Occipital lobe (tissue), 3 donors: ENCODE measurements at places on chromosomes 6 and 20. TPM values are rescaled to one million over a fixed set of nuclear protein-coding genes. Genes with fewer than 3 reads are reported as not detected.

The ZNF133 gene
- 35.4 TPM for total RNA-seq

The LST1 gene
- 0.94 TPM for total RNA-seq

The RHAG gene
- total RNA-seq = not detected

The HAO1 gene
- not detected for total RNA-seq

The EIF2S2 gene
- 43.8 TPM for total RNA-seq

The RPS6KA2 gene
- 18.4 TPM for total RNA-seq

The STX11 gene
- total RNA-seq = 0.78 TPM

- DNase-seq = no peak
Measured at GRCh38 chr20:45017857-45018256, 51.5 kb downstream of the STK4 start.

DNA sequence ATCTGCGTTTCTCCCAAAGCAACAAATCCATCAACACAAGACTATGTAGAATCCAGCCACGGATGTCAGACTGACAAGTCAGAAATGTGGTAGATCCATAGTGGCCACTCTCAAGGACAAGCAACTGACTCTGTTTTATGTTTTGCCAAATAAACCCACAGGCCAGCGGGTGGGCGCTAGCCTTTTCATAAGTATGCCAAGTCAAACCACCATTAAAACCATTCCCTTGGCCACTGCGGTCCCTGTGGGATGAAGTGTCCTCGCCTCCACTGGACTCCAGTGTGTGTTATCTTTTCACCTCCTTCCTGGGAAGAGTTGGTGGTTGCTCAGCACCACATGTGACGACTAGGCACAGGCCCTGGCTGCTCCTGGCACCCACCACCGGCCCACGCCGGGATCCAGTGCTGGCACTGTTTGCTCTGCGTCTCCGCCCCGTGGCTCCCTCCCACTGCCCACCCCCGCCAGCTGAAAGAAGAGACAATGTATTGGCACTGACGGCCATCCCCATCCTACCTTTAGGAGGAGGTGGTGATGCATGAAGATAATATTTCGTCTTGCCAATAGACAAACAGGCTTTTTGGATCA, 103.4 kb downstream of the FOXC1 start:
- DNase-seq = no peak

DNA sequence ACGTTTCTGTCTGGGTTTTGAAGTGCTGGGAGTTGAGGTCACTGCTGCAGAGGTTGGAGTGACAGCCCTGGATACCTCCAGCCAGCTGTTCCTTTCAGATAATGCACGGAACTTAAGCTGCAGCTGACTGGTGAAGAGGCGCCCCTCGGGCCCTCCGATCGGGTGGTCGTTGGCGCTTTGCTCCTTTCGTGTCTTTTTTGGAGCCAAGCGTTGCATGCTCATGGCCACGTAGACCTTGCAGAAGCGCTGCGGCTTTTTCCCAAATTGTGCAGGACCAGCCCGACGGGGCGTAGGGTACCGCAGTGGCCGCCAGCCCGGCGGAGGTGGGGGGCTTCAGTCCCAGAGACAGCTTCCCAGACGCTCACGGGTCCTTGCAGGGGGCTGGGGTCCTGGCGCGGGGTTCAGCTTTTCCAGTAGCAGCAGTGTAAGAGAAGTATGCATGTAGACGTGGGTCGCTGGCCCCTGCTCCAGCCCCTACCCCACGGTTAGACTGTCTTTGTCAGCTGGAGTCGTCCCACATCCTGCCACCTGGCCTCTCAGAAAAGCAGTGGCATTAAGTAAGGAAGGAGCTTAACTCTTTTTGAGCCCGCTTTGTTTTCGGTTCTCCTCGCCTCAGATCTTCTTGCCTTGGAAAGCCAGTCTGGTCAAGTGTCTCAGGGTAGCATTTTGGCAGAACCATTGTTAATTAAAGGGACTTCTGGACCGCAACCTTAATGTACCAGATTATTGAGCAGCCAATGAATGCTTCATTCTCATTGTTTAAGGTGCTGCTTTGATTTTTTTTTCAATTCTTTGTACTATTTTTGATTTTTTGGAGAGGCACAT, 838 bp downstream of the TNFAIP3 start:
- no peak for DNase-seq

GRCh38 chr20:18144541-18145099, 7.0 kb downstream of the KAT14 start:
- no peak for DNase-seq

DNA sequence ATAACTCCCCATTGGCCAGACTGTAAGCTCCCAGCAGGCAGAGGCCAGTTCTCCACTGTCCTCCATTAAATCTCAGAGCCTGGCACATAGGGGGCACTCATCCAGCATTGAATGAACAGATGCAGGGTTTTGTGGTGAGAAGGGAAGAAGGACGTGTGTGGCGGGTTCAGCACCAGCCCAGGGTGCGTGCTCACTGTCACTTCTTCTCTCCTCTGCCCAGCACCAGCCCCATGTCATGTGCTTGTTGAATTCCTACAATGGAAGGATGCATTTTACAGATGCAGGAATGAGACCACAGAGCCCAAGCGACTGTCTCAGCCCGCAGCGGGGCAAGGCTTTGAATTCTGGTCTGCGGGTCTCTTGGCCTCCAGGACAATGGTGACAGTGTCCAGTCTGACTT, 149.9 kb downstream of the CEBPB start:
- DNase-seq = no peak

DNA sequence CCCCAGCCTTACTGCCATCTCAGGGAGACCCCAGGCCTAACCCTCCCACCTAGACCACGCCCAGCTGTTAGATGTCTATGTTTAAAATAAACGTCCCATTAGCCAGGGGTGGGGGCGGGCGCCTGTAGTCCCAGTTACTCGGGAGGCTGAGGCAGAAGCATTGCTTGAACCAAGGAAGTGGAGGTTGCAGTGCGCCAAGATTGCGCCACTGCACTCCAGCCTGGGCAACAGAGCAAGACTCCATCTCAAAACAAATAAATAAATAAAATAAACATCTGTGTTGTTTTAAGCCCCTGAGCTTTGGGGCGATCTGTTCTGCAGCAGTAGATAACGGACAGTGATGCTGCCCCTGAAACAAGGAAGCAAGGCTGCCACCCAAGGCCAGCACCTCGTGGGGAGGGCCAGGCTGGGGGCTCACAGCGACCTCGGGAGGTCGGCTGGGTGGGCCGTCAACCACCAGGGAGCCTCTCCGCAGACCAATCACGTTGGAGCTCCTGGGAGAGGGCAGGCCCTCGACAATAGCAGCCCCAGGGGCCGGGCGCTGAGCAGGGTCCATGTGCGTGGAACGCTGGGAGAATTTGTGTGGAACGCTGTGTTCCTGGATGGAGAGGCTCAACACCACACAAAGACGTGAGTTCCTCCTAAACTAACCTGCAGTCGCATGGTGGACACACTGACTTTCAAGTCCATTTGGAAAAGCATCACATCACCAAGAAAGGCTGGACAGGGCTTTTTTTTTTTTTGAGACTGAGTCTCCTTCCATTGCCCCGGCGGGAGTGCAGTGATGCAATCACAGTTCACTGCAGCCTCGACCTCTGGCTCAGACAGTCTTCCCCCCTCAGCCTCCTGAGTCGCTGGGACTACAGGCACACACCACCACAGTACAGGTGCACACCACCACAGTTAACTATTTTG, 1.0 kb upstream of the HELZ2 start:
- DNase-seq = no peak

DNA sequence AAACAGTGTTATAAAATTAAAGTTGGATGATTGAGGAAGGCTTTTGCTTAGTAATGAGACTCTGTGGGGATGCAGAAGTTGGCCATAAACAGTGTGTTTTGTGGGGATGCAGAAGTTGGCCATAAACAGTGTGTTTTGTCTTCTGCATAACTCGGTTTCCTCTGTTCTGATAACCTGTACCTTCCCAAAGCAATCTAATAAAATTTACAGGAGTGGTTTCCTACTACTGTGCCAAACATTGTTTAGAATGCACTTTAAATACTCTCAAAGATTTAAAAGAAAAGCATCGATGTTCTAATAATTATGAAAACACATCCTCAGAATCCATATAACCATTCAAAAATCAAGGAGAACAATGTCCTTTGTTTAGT, 36.9 kb upstream of the SIRT5 start:
- no peak for DNase-seq

- DNase-seq = no peak
Measured at GRCh38 chr20:38859070-38859690, 53.7 kb downstream of the PPP1R16B start.

DNA sequence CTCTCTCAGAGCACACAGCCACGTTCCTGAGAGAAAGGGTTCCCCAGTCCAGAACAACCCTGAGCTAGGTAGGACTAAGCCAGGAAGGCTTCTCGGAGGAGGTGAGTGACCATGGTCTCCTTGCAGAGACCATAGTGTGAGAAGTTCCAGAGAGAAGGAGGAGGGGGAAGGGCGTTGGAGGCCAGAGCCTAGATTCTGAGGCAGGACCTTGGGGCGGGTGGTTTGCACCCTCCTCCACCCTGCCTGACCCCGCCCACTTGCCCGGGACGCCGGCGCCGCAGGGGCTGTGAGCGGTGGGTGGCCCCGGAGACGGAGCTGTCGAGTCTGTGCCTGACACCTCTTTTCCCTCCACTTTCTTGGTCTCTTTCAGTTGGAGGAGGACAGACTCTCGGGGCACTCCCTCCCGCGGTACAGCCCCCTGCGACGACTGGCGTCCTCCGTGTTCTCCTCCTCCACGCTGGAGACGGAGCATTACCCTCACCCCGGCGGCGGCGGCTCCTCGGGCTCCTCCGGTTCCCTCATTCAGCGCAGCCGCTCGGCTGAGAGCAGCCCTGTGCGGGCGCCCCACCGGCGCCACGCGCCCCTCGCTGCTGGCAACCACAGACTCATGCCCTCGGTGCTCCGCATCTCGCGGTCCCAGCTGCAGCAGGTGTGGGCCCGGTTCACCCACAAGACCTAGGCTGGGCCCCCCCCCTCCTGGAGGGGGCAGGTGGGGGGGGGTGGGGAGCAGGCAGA, 26.2 kb downstream of the TTBK1 start:
- DNase-seq = no peak

GRCh38 chr6:36851149-36851614, 11.9 kb upstream of the CPNE5 start:
- peak; percentile 53 for DNase-seq

GRCh38 chr6:91718198-91718597, 1131.3 kb upstream of the MAP3K7 start:
- no peak for DNase-seq

DNA sequence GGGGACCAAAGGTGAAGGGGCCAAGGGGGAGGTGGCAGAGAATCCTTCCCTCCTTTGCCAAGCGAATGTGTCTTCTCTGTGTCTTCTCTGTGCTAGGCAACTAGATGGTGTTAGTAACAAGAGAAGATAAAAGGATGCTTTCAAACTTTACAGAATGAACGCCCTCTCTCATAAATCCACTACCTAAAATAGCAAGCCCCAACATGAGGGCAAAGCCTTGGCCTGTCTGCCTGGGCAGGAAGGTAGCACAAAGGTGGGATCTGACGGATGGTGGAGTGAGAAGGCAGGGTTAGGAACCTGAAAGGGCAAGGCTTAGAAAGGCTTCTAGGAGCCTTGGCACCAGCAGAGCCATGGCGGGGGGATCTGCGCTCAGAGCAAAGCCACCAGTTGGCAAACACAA, 13.6 kb upstream of the TGM3 start:
- no peak for DNase-seq

- DNase-seq = no peak
Measured at GRCh38 chr6:105892577-105893262, 193.4 kb upstream of the PRDM1 start.

GRCh38 chr6:166736634-166737033, 109.6 kb upstream of the RPS6KA2 start:
- DNase-seq = no peak

DNA sequence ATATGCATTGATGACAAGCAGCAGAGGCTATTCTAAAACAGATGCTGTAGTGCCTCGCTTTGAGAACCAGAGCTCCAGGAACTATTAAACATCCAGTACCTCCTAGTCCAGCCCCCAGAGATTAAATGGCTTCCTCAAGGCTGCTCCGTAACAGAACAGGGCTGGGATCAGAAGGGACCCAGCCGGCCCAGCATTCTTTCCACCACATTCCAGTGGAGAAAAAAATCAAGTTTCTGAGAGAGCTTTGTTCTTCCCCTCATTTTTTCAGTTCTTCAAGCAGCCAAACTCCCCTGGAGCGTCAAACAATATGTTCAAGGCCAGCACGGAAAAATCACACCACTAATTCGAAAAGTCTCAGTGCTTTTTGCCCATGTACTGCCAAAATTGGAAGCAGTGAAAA, 5.8 kb upstream of the STMND1 start:
- no peak for DNase-seq

DNA sequence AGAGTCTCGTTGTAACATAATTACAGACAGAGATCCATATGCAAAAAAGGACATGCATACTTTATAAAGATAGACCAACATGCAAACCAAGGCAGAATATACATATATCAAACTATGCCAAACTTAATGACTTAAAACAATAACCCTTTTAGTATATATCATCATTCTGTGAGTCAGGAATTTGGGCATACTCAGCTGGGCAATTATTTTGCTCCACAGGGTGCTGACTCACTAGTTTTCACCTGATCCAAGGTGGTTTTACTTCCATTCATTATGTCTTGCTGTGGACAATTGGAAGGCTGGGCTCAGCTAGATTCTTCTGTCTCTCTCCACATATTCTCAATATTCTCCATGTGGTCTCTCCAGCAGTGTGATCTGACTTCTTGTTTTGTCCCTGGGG, 41.2 kb upstream of the RNF146 start:
- DNase-seq = no peak

DNA sequence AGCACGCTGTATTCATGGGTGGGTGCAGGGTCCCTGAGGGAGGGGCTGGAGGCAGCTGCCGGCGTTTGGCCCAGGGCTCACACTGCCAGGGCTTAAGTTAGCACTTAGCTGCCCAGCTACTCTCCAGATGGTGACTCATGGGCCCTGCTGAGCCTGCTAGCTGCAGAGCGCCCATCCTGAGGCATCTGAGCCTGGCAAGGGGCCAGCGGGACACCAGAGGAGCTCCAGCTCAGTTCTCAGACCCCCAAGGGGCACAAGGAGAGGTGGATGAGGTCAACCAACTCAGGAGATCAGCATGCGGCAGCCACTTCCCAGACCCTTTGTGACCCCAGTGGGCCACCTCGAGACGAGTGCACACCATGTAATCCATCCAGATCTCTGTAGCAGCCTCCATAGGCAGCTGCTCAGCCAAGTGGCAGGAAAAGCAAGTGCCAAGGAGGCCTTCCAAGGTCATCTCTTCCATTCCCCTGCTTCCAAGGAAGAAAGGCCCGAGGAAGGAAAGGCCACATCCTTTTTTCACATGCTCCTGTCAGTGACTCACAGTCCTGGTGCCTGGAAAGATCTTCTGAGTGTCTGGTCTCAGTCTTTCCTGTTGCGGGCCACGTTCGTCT, 35.3 kb downstream of the FOXP4 start:
- no peak for DNase-seq

GRCh38 chr6:17042422-17043147, 59.3 kb upstream of the STMND1 start:
- DNase-seq = peak; percentile 32

DNA sequence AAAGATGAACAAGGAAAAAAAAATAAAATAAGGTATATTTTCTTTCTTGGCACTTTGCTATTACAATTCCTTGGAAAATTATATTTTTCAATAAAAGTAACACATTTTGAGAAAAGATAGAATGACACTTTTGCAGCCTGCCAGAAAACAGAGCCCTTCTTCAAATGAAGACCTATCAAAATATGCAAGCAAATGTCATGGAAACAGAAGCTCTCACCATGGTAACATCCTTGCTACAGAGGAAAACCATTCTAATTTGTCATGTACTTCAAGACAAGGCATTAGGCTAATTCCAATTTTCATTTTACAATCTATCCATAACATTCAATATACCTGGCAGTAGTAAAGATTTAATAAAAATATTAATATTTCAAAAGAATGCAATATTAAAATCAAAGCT, 177.9 kb downstream of the RNGTT start:
- DNase-seq = no peak
